Lung (tissue), 17 donors: ENCODE measurements at places on chromosomes 12 and 14. TPM values are rescaled to one million over a fixed set of nuclear protein-coding genes. Genes with fewer than 3 reads are reported as not detected.
A peak's percentile ranks its signal among the peaks of the same experiment; 100 is the strongest.

Gene SLC2A14
- total RNA-seq = not detected

Gene CD163
- total RNA-seq = 41.5 TPM

Gene REP15
- 0.63 TPM for total RNA-seq

Gene FGF6
- total RNA-seq = not detected

Gene RILPL2
- 12.2 TPM for total RNA-seq

Gene RNASE3
- not detected for total RNA-seq

Gene KRT72
- total RNA-seq = not detected

DNA sequence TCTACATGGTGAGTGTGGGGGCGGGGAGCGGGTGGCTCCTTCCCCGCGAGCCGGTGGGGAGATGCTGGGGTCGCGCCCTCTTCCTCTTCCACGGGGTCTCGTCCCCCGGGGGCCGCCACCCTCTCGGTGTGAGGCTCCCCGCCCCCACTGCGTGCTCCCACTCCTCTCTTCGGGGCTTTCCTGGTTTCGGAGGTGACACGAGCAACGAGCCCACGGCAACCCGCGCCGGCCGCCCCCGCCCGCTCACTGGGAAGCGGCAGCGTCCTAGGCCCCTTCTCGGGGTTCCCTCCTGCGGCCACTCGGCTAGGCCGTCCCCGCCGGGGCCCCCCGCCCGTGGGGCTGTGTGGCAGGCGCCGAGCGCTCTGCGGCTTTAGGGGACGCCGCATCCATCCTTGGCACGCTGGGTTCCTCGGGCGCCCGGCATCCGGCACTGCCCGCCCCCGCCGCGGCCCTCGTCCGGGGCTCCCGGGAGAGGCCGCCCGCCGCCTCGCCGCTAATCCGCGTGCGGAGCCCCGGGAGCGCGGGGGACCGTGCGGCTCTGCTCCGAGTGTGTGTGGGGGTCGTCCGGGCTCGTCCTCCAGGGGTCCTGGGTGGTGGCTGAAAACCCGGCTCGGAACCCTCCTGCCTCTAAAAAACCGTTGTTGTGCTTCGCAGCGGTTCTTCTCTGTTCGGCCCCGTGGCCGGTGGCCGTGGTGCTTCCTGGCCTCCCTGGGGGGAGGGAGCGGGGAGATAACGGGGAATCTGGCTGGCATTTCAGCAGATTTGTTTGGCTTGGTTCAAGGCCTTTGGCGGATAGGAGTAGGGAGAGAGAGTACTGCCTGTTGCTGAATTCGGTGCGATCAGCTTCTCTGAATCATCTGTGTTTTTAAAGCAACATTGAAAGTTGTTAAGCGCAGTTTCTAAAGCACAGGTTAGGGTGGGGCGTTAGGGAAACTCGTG is 1.0 kb downstream of the PCNX1 start:
- peak; percentile 67 for DNase-seq

DNA sequence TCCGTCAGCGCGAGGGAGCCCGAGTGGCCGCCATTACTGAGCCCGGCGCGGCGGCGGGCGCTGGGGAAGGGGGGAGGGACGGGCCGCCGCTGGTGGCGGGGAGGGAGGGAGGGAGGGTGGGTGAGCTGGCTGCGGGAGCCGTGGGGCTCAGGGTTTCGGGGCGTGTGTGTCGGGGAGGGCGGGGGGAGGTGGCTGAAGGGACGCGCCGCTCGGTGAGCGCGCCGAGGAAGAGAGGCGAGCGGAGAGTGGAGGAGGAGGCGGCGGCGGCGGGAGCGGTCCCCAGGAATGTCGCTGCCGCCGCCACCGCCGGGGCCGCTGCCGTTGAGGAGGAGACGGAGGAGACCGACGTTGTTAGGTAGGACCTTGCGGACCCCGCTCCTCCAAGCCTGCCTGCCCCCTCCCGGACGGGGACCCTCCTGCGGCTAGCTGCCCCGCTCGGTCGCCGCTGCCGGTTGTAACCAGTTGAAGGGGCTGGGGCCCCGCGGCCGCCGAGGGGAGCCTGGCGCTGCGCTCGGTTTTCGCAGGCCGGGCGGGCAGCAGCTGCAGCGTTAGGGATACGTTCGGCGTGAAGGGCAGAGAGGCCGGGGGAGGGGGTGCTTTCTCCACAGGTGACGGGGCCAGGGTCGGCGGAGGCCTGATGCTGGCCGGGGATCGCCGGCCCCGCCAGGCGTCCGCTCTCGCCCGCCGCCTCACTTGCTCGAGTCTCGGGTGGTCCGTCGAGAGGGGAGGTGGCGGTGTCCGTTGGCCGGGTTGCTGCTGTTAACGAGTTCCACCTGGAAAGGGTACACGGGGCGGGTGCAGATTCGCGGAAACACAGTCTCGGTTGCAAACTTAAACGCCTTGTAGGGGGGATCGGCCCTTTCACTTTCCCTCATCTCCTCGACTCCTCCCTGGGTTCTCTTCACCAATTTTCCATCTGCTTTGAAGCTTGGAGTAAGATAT is at the start of gene ARHGAP5:
Gene ARHGAP5 (plus strand): TSS at position 224 of the 942 bp plus-strand sequence. CDS start 13,366 bp downstream, outside the sequence.
- peak; percentile 79 for DNase-seq

DNA sequence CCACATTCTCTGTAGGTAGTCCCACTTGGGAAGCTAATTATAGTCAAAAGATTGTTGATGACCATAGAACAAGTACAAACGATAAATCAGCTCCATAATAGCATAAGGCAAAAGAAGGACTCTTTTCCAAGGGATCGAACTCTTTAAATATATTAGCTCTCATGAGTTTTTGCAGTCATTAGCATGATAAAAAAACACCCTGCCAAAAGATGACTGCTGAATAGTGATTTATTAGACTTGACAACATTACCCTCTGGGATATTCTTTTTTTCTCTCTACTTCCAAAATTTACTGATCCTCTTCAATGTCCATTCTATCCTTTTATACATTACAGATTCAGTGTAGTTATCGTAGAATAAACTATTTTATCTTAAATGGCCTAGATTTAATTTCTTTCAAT is 14.2 kb downstream of the EPYC start:
- no peak for DNase-seq

GRCh38 chr12:43861015-43861839 is 25.3 kb downstream of the TMEM117 start:
- DNase-seq = no peak

DNA sequence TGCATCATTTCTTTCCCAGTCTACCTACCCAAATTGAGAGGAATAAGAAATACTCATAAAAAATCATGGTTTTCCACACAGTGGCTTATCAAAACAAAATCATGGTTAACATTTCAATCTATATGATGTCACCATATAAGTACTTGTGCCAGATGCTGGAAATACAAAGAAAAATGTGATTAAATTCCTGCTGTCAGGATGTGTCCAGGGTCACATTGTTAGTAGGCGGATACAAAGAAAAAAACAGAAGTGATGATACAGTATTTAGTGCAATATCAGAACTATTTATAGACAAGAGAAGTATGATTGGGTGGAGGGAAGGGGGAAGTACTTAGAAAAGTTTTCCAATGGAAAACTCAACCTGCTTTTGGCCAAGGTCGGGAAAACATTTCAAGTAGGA is 47.0 kb upstream of the OR6J1 start:
- DNase-seq = peak; percentile 8

DNA sequence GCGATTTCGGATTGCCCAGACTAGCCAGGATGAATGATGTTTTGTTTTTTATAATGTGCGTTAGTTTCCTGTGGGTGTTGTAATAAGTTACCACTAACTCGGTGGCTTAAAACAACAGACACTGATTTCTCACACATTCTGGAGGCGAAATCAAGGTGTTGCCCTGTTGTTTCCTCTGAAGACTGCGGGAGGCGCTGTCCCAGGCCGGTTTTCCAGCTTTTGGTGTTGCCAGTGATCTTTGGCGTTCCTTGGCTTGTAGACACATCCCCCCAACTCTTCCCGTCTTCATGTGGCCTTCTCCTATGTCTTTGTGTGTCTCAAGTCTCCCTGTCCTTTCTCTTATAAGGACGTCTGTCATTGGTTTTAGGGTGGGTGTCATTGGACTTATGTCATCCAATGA is 267.7 kb downstream of the AACS start:
- DNase-seq = no peak

DNA sequence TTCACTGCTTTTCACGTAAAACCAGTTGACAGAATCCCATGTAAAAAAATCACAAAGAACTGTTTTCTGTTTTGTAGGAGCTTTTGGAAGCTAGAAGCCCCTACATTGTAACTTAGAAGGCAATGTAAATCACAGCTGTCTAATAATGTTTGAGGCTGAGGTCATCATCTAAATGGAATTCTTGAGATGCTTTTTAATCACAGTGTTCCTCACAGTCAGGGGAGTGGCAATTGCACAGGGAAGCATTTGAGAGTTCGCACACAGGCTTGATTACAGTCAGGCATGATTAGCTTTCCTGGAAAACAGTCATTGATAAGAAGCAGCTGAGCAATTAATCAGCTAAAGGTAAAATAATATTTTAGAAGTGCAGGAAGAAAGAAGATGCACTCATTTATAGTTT is 2.9 kb downstream of the SLC17A8 start:
- no peak for DNase-seq

GRCh38 chr12:133233993-133234564 is 1.6 kb downstream of the ANHX start:
- no peak for DNase-seq

DNA sequence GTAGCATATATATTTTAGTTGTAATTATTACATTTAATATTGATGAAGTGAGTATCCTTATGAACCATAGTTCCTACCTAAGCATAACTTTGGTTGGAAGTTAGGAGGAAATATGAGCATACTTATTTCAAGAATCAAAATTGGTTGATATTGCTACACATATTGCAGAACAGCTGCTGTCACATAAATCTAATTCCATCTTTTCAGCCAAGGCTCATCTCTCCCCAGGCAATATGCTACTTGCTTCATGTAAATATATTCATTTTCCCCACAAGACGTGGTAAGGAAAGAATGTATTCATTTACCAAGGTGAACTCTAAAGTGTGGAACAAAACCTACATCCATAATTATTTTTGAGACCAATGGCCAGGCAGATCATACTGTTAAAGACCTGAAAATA is 62.5 kb upstream of the HIF1A start:
- DNase-seq = no peak

GRCh38 chr14:54294802-54295201 is 102.0 kb upstream of the CDKN3 start:
- no peak for DNase-seq
